ENCODE measurements at places on chromosomes 12 and 14. TPM values are rescaled to one million over a fixed set of nuclear protein-coding genes. Genes with fewer than 3 reads are reported as not detected.

DTX1 gene
- 0.25 TPM for total RNA-seq

CLEC2D gene
- 296 TPM for total RNA-seq

IAPP gene
- not detected for total RNA-seq

CD63 gene
- total RNA-seq: 108 TPM

TRIM9 gene
- 0.30 TPM for total RNA-seq

TAS2R31 gene
- 1.6 TPM for total RNA-seq

WDR89 gene
- 20.7 TPM for total RNA-seq

DPF3 gene
- 7.4 TPM for total RNA-seq

P2RX2 gene
- not detected for total RNA-seq

PNP gene
- total RNA-seq: 178 TPM

CDCA3 gene
- total RNA-seq: 118 TPM

GLS2 gene
- 1.1 TPM for total RNA-seq

SERPINA12 gene
- total RNA-seq: not detected

PPM1H gene
- total RNA-seq: not detected

RPL10L gene
- total RNA-seq: not detected

HCFC2 gene
- 13.1 TPM for total RNA-seq

IKBIP gene
- total RNA-seq: 18.8 TPM

PTGER2 gene
- total RNA-seq: 54.5 TPM

TC2N gene
- total RNA-seq: 216 TPM

PRH2 gene
- total RNA-seq: not detected

CABP1 gene
- 0.29 TPM for total RNA-seq

COL2A1 gene
- total RNA-seq: not detected

LRRK2 gene
- 0.02 TPM for total RNA-seq

AKAP6 gene
- total RNA-seq: 0.62 TPM

WNT1 gene
- 0.29 TPM for total RNA-seq

SYNDIG1L gene
- total RNA-seq: not detected

SLCO1C1 gene
- total RNA-seq: not detected

CACNA1C gene
- total RNA-seq: 0.12 TPM

CCDC197 gene
- total RNA-seq: not detected

TMEM229B gene
- total RNA-seq: 24.3 TPM

DHRS2 gene
- total RNA-seq: 0.44 TPM

GYS2 gene
- not detected for total RNA-seq

EPS8 gene
- 2.3 TPM for total RNA-seq

SIX4 gene
- total RNA-seq: 0.08 TPM

KRT85 gene
- not detected for total RNA-seq

SLC25A21 gene
- total RNA-seq: not detected

TBX3 gene
- not detected for total RNA-seq

KCNA1 gene
- not detected for total RNA-seq

ACSS3 gene
- not detected for total RNA-seq
